D721Med (cell line): ENCODE measurements at places on chromosomes 5 and 9.

GRCh38 chr9:127975376-127976315, 5.1 kb downstream of the EEIG1 start:
- no peak for DNase-seq

DNA sequence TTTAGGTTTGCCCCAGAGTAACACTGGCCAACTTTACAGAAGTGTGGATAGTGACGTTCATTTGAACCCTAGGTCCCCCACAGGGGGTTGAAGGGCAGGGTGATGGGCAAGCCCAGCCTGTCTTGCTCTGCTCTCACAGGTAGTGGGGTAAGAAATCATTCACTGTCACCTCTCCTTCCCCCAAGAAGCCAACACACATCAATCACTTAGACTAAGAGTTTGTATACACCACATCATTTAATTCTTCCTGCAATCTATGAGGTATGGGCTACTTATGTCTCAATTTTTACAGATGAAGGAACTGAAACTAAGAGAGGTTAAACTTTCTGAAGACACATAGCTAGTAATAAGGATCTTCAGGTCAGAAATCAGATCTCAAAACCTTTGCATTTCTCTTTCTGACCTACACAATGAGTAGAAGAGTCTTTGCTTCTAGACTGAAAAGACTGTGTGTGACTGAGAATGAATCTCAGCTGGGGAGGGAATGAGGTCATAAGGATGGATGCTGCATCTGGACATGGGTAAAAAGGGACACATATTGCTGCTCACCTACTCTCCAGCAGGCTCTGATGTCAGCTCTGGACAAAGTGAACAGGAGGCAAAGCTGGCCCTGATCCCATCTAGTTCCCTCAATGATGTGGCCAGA, 81.0 kb upstream of the EQTN start:
- DNase-seq = no peak

GRCh38 chr5:88956416-88956815, 73.4 kb upstream of the MEF2C start:
- DNase-seq = no peak

- DNase-seq = no peak
Observed at GRCh38 chr9:90766731-90767130, 34.9 kb upstream of the SYK start.

GRCh38 chr9:71911908-71912335, 483 bp downstream of the C9orf85 start:
- no peak for DNase-seq

- DNase-seq = no peak
Observed at GRCh38 chr5:35674049-35674448, 56.4 kb downstream of the SPEF2 start.
